ENCODE measurements at places on chromosomes 11 and 22.

GRCh38 chr11:79059141-79059540 lies 381.7 kb downstream of the TENM4 start:
- DNase-seq = no peak

- DNase-seq = no peak
These were observed 843 bp downstream of the OPCML start for GRCh38 chr11:133531458-133531857.

- no peak for DNase-seq
These were observed 37.7 kb upstream of the BLID start for GRCh38 chr11:122153746-122154145.

DNA sequence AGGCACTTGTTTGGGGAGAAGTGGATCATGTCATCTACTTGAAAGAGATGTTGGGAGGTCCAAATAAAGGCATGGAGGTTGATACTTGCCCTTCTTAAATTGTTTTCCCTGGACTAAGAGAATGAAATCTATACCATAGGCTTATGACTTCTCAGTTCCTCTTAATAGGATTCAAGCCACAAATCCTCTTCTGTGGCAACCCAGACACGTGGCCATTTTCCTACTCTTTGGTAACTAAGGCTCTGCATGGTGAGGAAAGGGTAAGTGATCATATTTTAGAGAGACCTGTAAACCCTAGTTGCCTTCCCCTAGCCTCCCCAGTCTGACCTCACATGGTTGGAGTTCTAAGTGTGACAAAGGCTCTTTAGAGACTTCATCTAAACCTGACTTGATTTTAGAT lies 72.9 kb upstream of the CD44 start:
- no peak for DNase-seq

DNA sequence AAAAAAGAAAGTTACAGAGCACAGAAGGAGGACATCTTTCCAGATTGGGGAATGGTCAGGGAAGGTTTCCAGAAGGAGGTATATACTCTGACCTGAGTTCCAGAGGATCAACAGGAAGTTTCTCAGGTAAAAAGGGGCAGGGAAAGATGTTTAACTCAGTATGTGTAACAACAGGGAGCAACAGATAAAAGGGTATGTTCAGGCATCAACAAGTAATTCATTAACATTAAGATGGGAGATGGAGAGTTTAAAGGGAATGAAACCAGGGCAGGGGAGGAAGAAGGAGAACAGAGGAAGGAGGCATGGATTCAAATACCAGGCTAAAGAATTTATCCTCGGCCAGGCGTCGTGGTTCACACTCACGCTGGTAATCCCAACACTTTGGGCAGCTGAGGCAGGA lies 2.5 kb upstream of the DENND5A start:
- no peak for DNase-seq
